ENCODE measurements at places on chromosomes 2 and 18. TPM values are rescaled to one million over a fixed set of nuclear protein-coding genes. Genes with fewer than 3 reads are reported as not detected.

GRCh38 chr2:189794310-189794709 is 10.1 kb downstream of the PMS1 start:
- H3K27ac ChIP-seq, result no peak overlapping the region
- peaks cover 6% of the 10 kb centered on the region for H3K4me1 ChIP-seq
- no peak for DNase-seq
- H3K4me3 ChIP-seq, result no peak overlapping the region

- no peak overlapping the region for H3K27ac ChIP-seq
- no peak for DNase-seq
- peaks cover 14% of the 10 kb centered on the region for H3K27me3 ChIP-seq
- peaks cover 3% of the 10 kb centered on the region for H3K36me3 ChIP-seq
- H3K4me3 ChIP-seq, result no peak overlapping the region
These were observed 97.0 kb upstream of the NCK2 start for GRCh38 chr2:105647731-105648130.

Gene REG1B
- not detected for polyA plus RNA-seq

DNA sequence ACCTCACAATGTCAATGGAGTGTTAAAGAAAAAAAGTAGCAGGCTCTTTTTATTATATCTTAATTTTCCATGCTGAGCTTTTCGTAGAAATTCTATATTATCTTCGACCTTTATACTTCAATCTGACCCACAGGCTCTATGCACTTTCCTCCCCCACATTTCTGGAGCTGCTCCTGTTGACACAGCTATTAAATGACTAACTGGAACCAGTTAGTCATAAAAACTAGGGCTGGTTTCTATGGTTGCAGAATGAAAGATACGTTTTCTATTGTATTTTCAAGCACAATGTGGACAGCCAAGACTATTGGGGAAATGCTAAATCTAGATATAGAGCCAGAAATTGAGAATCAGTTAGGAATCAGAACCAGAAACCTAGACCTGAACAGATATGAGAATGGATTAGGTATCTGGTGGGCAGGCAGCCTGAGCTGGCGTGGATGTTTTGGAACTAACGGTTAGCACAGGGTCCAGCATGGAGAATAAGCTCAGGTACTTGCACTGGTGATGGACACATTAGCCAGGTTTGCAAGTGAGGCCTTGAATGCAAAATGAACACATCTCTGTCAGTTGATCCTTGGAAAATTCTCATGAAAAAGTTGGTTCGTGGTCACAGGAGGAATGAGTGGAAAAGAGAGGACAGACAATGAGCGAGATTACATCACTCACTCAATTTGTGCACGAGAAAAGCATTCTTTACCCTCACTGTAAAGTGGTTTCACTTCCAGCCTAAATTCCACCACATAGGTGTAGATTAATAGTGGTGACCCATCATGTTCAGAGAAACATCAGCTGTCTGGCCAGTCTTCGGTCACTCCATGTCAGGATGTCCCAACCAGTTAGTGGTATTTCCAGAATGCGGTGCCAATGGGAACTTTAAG is 144.6 kb upstream of the EPHA4 start:
- no peak for DNase-seq
- H3K4me1 ChIP-seq, result no peaks in the 10 kb centered on the region
- no peaks in the 10 kb centered on the region for H3K27me3 ChIP-seq
- H3K4me3 ChIP-seq, result no peak overlapping the region
- H3K36me3 ChIP-seq, result no peaks in the 10 kb centered on the region
- H3K27ac ChIP-seq, result no peak overlapping the region

DNA sequence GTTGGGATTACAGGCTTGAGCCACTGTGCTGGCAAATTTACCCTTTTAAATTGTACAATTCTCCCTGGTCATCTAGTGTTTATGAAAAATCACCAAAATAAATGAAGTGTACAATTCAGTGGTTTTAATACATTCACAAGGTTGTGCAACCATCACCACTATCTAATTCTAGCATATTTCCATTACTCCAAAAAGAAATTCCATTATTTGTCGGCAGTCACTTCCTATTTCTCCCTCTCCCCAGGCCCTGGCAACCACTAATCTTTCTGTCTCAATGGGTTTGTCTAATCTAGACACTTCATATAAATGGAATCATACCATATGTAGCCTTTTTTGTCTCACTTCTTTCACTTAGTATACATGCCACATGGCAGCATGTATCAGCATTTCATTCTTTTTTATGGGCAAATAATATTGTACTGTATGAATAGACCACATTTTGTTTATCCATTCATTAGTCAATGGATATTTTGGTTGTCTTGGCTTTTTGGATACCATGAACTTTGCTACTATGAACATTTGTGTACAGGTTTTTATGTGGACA is 12.6 kb upstream of the POLE4 start:
- no peaks in the 10 kb centered on the region for H3K36me3 ChIP-seq
- H3K4me3 ChIP-seq, result no peak overlapping the region
- no peak overlapping the region for H3K27ac ChIP-seq
- no peaks in the 10 kb centered on the region for H3K4me1 ChIP-seq

GRCh38 chr2:235506291-235506996 is 12.6 kb downstream of the AGAP1 start:
- H3K27me3 ChIP-seq, result peaks cover 15% of the 10 kb centered on the region
- H3K27ac ChIP-seq, result no peak overlapping the region
- no peaks in the 10 kb centered on the region for H3K36me3 ChIP-seq
- no peak overlapping the region for H3K4me3 ChIP-seq
- H3K4me1 ChIP-seq, result peaks cover 3% of the 10 kb centered on the region

Gene FSHR
- not detected for polyA plus RNA-seq

Gene PCGF1
- polyA plus RNA-seq, result 18.8 TPM

Data from immature natural killer cell (primary cell).